Hindlimb muscle (tissue), 1 donor: ENCODE measurements at places on chromosomes 2 and 18. TPM values are rescaled to one million over a fixed set of nuclear protein-coding genes. Genes with fewer than 3 reads are reported as not detected.

The TLX2 gene
- polyA plus RNA-seq: not detected

- no peak for DNase-seq
Measured at GRCh38 chr2:202773301-202773973, 98.1 kb downstream of the ICA1L start.

GRCh38 chr2:234025466-234025865 is 25.0 kb upstream of the SPP2 start:
- peak; percentile 4 for DNase-seq

DNA sequence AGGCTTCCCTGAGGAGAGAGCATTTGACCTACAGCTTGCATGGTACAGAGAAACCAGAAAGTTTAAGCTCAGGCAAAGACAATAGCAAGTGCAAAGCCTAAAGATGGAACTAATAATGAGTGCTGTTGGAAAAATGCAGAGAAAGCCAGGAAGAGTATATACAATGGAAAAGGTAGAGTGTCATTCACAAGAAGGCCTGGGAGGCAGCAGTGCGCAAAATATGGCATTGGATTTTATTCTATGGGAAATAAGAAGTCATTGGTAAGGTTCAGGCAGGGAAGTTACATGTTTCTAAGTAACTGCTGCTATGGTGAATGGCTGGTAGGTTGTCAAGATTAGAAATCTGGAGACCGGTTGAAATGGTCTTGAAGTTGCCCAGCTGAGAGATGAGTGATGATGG is 2167.3 kb upstream of the CELF4 start:
- DNase-seq: no peak
